ENCODE measurements at places on chromosomes 7 and 10.

GRCh38 chr7:4791738-4792536, 16.5 kb downstream of the AP5Z1 start:
- no peaks in the 10 kb centered on the region for H3K4me1 ChIP-seq
- H3K36me3 ChIP-seq: peaks cover 57% of the 10 kb centered on the region
- H3K4me3 ChIP-seq: no peak overlapping the region
- H3K27ac ChIP-seq: no peak overlapping the region
- peak; percentile 31 for DNase-seq
- H3K27me3 ChIP-seq: no peaks in the 10 kb centered on the region

DNA sequence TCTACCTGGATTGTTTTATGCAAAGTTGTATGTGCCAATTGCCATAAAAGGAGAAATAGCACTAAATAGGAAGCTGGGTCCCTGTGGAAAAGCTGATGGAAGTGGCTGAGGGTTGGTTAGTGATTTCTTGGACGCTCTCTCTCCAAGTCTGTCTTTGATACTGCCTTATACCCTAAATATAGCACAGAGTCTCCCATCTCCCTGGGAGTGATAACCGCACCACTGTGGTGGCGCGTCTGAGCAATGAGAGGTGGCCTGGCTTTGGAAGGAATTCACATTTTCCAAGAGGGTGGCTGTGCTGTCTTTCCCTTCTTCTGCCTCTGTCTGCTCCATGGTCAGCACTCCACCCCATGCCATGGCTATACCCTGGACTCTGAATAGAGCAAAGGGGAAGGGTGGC, 31.2 kb downstream of the STMP1 start:
- peaks cover 14% of the 10 kb centered on the region for H3K36me3 ChIP-seq
- DNase-seq: no peak
- no peaks in the 10 kb centered on the region for H3K4me1 ChIP-seq

DNA sequence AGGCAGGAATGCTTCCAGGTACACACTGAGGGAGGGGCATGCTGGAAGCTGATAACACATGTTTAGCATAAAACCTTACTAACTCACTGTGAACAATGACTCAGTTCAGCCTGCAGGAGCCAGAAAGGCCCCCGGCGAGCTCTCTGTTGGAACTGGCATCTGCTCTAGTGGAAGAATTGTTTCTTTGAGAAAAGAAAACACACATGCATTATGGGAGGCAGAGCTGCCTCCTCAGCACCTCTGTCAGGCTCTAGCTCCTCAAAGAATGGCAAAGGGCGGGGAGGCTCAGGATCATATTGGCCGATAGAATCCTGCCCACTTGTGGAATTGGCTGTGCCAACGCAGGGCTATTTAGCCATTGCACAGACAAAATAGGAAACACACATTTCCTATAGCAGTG, 338.3 kb downstream of the CXCL12 start:
- H3K4me1 ChIP-seq: no peaks in the 10 kb centered on the region
- DNase-seq: no peak
- no peak overlapping the region for H3K27ac ChIP-seq
- no peaks in the 10 kb centered on the region for H3K36me3 ChIP-seq

DNA sequence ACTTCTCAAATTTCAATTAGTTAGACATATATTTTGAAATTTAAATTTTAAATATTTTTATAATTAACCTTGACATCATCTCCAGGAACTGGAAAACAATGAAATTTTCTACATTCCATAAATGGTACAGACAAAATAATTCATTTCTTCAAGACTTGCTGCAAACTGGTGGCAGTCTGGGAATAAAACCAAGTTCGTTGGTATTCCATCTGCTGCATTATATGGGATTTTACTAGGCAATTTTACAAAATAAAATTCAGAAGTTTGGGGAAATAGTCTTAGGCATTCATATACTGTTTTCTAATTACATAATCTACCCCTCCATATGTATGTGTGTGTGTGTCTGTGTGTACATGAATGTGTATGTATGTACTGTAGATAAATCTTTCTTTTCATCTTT, 984.6 kb upstream of the KCND2 start:
- no peaks in the 10 kb centered on the region for H3K27me3 ChIP-seq
- no peaks in the 10 kb centered on the region for H3K4me1 ChIP-seq
- H3K36me3 ChIP-seq: no peaks in the 10 kb centered on the region
- DNase-seq: no peak
- no peak overlapping the region for H3K27ac ChIP-seq

GRCh38 chr10:124643330-124644009, 100.7 kb downstream of the FAM53B start:
- H3K4me3 ChIP-seq: no peak overlapping the region
- peak overlapping the region; percentile 99 for H3K27ac ChIP-seq
- DNase-seq: no peak
- H3K36me3 ChIP-seq: peaks cover 87% of the 10 kb centered on the region
- H3K4me1 ChIP-seq: peaks cover 98% of the 10 kb centered on the region

DNA sequence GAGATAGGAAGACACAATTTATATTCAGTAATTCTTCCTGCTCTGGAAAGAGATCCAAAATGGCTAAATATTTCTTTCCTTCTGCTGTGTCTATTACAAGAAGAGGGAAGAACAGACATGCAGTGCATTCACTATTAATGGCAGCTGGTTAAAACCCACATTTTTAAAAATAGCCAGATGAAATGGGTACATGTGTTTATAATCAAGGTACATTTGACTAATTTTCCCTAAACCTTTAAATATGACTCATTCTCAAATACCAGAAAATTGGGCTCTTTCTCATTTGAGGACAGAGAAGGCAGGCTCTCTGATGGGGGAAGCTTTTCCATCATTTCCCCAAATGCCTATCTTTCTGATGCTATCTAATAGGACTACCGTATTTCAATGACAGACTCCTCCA, 215.7 kb upstream of the HABP2 start:
- H3K27me3 ChIP-seq: peaks cover 4% of the 10 kb centered on the region
- no peak for DNase-seq
- no peak overlapping the region for H3K27ac ChIP-seq
- no peaks in the 10 kb centered on the region for H3K4me1 ChIP-seq
- H3K36me3 ChIP-seq: no peaks in the 10 kb centered on the region

- no peak overlapping the region for H3K27ac ChIP-seq
- no peaks in the 10 kb centered on the region for H3K36me3 ChIP-seq
- peaks cover 3% of the 10 kb centered on the region for H3K27me3 ChIP-seq
- H3K4me1 ChIP-seq: no peaks in the 10 kb centered on the region
- DNase-seq: no peak
- H3K4me3 ChIP-seq: no peak overlapping the region
Measured at GRCh38 chr10:10418387-10418786, 599.3 kb upstream of the CELF2 start.

DNA sequence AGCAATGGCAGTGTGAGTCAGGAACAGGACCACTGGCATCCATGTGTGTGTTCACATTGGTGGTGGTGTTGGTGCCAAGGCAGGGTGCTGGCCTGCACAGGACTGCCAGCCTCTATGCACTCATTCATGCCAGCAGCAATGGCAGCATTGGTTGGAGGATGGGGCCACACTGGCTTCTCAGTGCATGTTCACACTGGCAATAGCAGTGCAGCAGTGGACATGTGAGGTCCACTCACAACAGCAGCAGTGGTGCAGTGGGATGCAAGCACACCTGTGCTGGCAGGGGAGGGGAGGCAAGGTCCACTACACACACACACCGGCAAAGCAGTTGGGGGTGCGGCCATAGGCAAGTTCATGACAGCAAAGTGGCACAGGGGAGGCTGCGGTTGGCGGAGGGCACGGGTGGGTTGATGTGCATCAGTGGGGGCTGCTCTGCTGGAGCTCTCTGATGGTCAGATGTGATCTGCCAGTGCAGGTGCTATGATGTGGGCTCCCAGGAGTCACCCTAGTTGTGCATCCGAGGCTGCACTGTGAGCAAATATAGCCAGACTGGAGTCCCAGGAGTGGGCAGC, 57.8 kb upstream of the TNKS2 start:
- no peaks in the 10 kb centered on the region for H3K4me1 ChIP-seq
- H3K27me3 ChIP-seq: peaks cover 34% of the 10 kb centered on the region
- H3K27ac ChIP-seq: no peak overlapping the region
- no peaks in the 10 kb centered on the region for H3K36me3 ChIP-seq
- no peak for DNase-seq
- no peak overlapping the region for H3K4me3 ChIP-seq

DNA sequence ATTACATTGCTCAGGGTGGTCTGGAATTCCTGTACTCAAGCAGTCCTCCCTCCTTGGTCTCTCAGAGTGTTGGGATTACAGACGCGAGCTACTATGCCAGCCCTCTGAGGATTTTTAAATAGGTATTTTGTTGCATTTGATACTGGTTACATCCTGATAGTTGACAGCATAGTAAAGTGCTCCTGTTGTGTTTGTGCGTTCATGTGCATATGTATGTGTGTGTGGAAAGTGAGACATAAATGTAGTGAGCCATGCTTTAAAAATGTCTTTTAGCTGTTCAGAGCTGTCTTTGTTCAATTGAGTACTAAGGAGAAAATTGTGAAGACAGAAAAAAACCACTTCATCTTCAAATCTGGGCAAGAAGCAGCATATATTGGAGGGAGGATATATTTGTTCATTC, 27.8 kb downstream of the ZNRF2 start:
- no peak overlapping the region for H3K27ac ChIP-seq
- H3K4me1 ChIP-seq: no peaks in the 10 kb centered on the region
- H3K36me3 ChIP-seq: no peaks in the 10 kb centered on the region
- H3K4me3 ChIP-seq: no peak overlapping the region

GRCh38 chr7:34107276-34107675, 201.9 kb downstream of the BMPER start:
- no peaks in the 10 kb centered on the region for H3K4me1 ChIP-seq
- H3K4me3 ChIP-seq: no peak overlapping the region
- H3K27ac ChIP-seq: no peak overlapping the region
- no peaks in the 10 kb centered on the region for H3K27me3 ChIP-seq
- DNase-seq: no peak
- H3K36me3 ChIP-seq: no peaks in the 10 kb centered on the region

DNA sequence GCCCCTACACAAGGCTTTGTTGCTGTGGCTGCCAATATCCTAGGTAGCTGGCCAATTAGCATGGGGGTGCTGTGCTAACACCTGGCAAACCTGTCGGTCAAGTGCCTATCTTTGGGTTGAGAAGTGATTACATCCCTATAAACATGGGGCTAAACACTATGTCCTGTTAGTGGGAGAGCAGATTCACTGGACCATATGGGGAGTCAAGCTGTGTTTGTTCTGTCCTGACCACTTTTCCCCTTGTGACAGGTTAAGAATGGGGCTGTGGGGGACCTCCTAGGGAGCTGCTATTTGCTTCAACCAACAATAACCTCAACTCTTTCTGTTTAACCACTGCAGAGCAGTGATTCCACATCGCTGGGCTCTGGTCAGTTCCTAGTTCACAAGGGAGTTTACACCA, 151.5 kb upstream of the AOAH start:
- no peak overlapping the region for H3K4me3 ChIP-seq
- H3K27me3 ChIP-seq: no peaks in the 10 kb centered on the region
- no peak for DNase-seq
- peaks cover 19% of the 10 kb centered on the region for H3K36me3 ChIP-seq
- H3K27ac ChIP-seq: no peak overlapping the region
- H3K4me1 ChIP-seq: no peaks in the 10 kb centered on the region

DNA sequence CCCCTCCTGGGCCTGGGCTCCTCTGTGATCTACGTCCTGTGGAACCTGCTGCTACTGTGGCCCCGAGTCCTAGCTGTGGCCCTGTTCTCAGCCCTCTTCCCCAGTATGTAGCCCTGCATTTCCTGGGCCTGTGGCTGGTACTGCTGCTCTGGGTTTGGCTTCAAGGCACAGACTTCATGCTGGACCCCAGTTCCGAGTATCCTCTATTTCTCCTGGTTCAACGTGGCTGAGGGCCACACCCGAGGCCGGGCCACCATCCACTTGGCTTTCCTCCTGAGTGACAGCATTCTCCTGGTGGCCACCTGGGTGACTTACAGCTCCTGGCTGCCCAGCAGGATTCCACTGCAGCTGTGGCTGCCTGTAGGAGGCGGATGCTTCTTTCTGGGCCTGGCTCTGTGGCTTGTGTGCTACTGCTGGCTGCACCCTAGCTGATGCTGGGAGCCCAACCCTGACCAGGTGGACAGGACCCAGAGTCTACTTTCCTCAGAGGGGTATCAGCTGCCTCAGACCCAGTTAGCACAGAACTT, 37.8 kb upstream of the MMD2 start:
- H3K27me3 ChIP-seq: no peaks in the 10 kb centered on the region
- H3K4me3 ChIP-seq: no peak overlapping the region
- peaks cover 81% of the 10 kb centered on the region for H3K36me3 ChIP-seq
- DNase-seq: no peak
- H3K27ac ChIP-seq: no peak overlapping the region
